ENCODE measurements at places on chromosomes 7 and 10.

DNA sequence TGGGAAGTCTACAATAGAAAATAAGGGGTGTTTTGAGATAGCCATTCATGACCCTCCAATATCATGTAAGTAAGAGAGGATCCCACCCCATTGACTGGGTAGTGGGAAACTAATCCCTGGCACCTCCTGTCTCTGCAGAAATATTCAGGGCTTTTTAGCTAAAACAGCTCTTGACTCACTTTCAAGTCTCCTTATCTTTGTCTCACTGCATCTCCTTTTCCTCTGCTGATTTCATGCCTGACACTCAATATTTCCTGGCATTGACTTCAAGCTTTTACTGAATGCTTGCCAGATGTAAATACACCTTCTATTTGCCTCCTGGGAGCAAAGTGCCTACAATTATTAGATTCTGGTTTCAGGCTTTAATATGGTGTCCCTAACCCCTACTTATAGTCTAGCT, 57.1 kb downstream of the CHRM2 start:
- DNase-seq, result no peak

DNA sequence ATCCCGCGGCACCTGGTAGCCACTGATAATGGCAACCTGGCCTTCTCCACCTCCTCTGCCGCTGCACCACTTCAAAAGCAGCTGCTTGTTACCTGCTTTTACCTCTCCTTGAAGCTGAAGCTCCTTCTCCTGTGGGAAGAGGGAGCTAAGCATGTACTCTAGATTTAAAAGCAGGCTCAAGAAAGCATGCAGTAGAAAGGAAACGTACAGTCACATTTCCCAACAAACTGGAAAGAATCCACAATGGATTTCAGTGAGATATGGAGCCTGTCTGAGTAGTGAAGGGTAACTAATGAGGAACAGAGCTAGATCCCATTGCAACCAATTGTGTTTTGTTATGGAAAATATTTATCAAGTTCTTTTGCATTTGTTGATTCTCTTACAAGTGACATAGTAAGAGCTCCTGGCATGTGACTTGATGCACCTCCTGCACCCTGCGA, 457.4 kb upstream of the GALNT17 start:
- DNase-seq, result no peak

GRCh38 chr7:20270867-20271266, 53.7 kb upstream of the MACC1 start:
- no peak for DNase-seq

GRCh38 chr7:120735791-120736190, 122.2 kb downstream of the TSPAN12 start:
- DNase-seq, result no peak

- no peak for DNase-seq
Measured at GRCh38 chr10:33336582-33337325, 2.3 kb upstream of the NRP1 start.

DNA sequence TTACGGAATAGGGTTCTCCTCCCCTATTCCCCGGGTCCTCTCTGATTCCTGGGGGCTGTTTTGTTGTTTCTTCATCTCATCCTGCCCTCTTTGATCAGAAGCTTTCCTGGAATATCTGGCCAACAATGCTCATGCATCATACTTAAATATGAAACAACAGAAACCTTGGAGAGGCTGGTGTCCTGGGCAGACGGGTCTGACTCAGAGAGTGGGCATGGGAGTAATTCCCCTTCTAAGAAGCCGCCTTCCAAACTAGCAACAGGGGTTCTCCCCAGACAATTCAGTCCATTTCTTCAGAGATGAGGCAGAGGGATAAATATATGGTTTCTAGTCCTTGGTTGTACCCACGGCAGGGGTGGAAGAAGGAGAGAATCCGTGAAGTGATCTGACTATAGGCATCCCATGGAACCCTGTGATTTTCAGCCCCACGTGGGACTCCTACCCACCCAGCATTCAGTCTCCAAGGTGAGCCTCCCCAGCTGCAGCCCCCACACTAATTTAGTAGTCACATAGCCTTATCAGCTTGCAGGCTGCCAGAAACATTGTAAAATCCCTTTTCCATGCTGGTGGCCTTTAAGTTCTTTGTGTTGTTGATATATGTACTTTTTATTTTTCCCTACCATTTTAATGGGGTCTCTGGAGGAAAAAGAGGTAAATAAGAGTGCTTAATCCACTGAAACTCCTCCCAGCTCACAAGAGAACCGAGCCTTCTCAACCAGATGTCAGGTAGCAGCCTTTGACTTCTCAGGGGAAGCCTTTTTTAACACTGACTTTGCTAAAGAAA, 119.2 kb downstream of the SFMBT2 start:
- DNase-seq, result no peak

GRCh38 chr10:131571865-131572264, 260.3 kb upstream of the TCERG1L start:
- no peak for DNase-seq

DNA sequence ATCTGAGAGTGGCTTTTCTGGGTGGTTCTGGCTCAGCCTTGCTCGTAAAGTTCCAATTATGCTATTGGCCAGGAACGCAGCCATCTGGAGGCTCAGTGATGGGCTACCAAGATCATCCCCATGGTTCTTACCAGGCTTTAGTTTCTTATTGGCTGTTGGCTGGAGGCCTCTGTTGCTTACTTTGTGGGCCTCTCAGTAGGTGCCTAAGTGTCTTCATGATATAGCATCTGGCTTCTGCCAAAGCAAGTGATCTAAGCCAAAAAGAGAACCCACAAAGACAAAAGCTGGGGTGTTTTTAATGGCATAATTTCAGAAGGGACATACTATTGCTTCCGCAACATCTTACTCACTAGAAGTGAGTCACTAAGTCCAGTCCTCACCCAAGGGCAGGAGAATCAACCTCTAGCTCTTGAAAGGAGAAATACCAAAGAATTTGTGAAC, 132.0 kb upstream of the MDFIC start:
- DNase-seq, result peak; percentile 68

GRCh38 chr7:44498230-44498954, 7.9 kb upstream of the NUDCD3 start:
- DNase-seq, result no peak

- DNase-seq, result no peak
Measured at GRCh38 chr10:125857185-125857760, 23.8 kb downstream of the DHX32 start.

- no peak for DNase-seq
Measured at GRCh38 chr7:42097752-42098151, 139.3 kb downstream of the GLI3 start.

DNA sequence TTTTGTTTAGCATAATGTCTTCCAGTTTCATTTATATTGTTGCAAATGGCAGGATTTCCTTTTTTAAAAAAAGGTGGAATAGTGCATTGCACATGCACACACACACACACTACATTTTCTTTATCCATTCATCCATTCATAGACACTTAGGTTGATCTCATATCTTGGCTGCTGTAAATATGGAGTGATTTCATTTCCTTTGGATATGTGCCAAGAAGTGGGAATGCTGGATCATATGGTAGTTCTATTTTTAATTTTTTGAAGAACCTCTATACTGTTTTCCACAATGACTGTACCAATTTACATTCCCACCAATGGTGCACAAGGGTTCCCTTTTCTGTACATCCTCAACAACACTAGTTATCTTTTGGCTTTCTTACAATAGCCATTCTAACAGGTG, 68.9 kb downstream of the EBLN1 start:
- DNase-seq, result no peak

DNA sequence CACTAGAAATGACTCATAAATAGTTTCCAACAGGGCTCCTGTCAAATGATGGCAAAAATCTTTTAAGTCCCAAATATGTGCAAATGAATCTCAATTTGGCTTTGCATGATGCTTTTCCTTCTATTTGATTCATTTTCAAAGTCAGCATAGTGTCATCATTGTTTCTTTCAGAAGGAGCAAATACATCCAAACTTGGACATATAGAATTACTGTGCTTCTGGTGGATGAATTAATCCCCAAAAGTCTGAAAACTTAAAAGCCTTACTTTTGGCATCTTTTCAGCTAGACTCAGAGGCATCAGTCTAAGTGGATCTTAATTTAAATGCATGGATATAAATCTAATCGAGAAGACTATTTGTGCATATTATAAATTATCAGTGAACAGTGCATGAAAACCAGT, 578.1 kb upstream of the FZD8 start:
- DNase-seq, result no peak

- no peak for DNase-seq
Measured at GRCh38 chr10:3225561-3225960, 53.0 kb upstream of the PITRM1 start.

GRCh38 chr7:70552141-70552540, 579.8 kb upstream of the GALNT17 start:
- no peak for DNase-seq

DNA sequence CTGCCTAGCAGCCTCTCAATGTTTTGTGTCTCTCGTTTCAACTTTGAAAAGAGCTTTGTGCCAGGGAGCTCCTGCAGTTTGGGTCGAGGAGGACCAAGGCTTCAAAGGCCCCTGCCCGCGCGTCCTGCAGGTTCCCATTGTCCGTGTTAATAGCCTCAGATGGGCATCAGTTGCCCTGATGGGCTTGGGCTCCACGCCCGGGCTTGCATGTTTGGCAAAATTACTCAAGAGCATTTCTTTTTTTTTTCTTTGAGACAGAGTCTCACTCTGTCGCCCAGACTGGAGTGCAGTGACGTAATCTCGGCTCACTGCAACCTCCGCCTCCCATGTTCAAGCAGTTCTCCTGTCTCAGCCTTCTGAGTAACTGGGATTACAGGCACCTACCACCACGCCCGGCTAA, 636.6 kb downstream of the SDK1 start:
- DNase-seq, result no peak

- DNase-seq, result no peak
Measured at GRCh38 chr10:110629680-110630191, 14.4 kb upstream of the RBM20 start.

GRCh38 chr7:106818736-106819135, 46.3 kb upstream of the PIK3CG start:
- no peak for DNase-seq

- no peak for DNase-seq
Measured at GRCh38 chr10:79185796-79186374, 117.1 kb downstream of the ZMIZ1 start.

GRCh38 chr10:7152982-7153381, 257.9 kb downstream of the SFMBT2 start:
- DNase-seq, result no peak

- no peak for DNase-seq
Measured at GRCh38 chr7:47783456-47784223, 164.6 kb downstream of the PKD1L1 start.

All from activated CD4-positive, alpha-beta T cell treated with anti-CD3 and anti-CD28 coated beads, Interleukin-2, amount 50 U/mL, for 16 hours (primary cell).